SK-N-DZ (cell line): ENCODE measurements at places on chromosomes 6 and 20.

GRCh38 chr6:157089851-157090250, 233.5 kb downstream of the TMEM242 start:
- no peak for DNase-seq

DNA sequence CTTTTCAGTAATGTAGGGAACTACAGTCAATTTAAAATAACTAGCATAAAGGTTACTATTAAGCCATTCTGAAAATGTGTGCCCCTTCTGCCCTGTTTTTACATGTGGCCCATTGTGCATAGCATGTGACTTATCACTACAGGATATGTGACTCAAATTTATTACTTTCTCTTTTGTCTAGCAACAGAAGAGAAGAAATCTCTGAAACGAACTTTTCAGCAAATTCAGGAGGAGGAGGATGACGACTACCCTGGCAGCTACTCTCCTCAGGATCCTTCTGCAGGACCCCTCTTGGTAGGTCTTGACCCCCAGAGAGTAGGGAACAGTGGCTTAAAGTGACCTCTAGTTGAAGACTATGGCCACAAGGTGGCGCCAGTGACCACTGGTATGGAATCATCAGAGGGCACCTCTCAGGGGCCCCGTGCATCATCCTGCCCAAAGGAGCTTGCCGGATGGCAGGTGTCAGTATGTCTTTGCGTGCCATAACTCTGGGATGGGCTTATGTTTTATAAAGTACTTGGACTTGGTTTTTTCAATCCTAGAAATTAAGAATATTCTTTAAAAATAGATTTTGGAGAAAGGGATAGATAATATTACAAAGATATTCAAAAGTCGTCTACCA, 23.9 kb downstream of the RPRD1B start:
- peak; percentile 85 for DNase-seq

DNA sequence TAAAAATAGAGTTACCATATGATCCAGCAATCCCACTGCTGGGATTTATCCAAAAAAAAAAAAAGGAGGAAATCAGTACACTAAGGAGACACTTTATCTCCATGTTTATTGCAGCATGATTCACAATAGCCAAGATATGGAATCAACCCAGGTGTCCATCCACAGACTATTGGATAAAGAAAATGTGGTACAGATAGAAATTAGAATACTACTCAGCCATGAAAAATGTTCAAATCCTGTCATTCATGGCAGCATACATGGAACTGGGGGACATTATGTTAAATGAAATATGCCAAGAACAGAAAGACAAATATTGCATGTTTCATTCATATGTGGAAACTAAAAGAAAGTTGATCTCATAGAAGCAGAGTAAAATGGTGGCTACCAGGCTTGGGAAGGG, 75.3 kb downstream of the ERMARD start:
- no peak for DNase-seq

- no peak for DNase-seq
Observed at GRCh38 chr20:45218124-45218523, 3.0 kb upstream of the SEMG2 start.

DNA sequence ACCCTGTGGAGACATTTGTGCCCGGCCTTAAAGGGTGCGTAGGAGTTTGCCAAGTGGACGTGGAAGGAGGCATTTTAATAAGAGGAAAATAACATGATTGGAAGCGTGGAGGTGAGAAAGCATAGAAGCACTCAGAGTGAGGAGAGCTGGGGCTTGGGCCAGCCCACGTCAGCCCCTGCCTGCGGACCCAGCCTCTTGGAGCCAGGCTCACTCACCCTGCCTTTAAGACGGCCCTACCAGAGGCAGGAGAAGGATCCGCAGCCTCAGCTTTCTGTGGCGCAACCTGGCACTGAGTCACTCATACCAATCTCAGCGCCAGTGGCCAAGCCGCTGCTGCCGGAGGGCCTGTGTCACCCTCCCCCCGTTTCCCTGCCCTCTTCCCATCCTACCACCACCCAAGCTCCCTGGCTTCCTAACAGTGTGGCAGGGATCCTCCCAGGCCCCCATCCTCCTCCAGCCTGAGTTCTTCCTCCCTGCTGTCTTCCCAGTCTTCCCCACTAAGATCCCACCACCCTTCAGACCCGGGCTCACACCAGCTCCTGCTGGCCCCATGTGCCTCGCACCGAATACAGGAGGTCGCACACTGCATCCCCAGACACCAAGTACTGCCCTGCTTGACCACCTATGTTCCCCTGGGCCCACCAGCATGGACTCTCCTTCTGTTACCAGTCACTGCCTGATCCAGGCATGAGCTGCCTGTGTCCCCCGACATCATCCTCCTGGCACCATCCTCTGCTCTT, 285.2 kb downstream of the UST start:
- no peak for DNase-seq

DNA sequence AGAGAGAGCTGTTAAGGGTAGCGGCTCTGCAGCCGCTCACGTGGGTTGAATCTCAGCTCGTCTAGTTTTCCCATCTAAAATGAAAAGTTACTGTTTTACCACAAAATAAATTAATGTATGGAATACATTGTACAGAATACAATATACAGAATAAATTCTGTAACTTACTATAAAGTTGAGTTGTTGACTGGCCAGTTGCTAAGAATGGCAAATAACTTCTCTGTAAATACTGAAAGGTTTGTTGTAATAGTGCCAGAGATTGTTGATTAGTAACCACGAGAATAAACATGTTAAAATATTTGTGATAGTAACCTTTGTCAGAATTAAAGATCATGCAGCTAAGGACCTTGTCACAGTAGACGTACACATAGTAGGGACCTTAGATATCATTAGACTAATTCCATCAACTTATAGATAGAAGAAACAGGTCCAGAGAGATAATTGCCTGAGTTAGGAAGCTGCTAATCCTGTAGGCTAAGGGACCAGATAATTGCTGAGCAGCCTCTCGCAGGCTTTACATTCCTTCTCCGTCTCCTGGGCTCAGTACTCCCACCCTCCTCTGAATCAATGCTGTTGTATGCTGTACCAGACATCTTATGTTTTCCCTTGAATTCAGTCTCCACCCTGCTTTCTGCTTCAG, 544 bp upstream of the NRM start:
- DNase-seq: no peak

DNA sequence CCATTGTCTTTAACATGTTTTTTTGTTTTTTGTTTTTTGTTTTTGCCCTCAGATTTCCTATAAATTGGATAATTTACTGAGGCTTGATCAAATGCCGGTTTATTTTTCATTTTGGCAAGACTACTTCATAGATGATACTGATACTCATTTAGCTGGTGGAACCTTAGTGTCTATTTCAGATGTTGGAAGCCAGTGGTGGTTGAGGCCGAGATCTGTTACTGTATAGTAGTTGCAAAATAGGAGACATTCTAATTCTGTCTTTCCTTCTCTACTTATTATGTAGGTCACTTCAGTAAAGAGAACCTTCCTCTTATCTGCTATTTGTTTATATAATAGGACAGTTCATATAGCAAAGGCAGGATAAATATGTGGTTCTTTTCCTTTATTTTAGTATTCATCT, 63.4 kb downstream of the STXBP5 start:
- DNase-seq: no peak

GRCh38 chr20:29873946-29874345, 1383.5 kb upstream of the DEFB115 start:
- DNase-seq: peak; percentile 81

DNA sequence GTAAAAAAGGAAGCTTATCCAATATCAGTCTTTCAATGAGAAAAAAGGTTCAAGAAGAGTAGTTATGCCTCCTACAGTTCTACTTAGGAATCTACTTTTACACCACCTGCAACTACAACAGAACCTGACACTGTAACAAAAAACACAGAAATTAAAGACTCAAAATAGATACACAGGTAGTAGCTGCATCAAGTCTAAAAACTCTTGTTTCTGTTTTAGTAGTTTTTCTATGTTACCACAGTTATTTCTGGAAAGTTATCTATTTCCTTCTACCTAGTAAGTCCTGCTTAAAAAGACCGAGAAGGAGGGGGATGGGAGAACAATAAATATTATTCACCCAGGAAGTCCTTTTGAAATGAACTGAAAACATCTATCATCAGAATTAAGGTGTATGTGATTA, 52.5 kb downstream of the ATG5 start:
- no peak for DNase-seq

GRCh38 chr6:31585491-31585890, 586 bp upstream of the LST1 start:
- DNase-seq: no peak

DNA sequence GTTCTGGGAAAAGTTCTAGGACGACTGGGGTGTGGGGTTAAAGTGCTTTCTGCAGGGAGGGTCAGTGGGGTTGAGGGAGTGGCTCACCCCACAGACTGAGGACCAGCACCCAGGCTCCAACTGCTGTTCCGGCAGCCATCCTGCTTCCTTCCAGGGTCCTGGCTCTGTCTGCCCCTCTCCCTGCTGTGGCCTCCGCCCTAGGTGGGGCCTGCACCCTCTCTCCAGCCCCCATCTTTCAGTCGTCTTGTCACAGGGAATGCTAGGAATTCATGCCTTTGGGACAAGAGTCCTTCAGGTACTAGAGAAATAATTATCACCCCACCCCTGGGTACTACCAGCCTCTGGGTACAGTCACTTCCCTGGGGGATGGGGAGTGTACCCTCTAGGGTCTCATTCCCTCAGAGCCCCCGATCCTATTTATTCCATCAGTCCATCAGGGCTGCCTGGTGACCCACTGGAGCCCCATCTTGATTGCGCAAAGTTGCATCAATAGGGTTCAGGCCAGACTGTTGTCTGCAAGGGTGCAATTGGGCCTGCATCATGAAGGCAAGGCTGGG, at the start of gene AGER:
Gene AGER, minus strand, starts transcription at position 170 of the 557 bp plus-strand sequence. Its CDS starts 31 bp downstream, at position 139.
- DNase-seq: no peak

- DNase-seq: no peak
Observed at GRCh38 chr20:1983301-1983700, 10.6 kb downstream of the PDYN start.

DNA sequence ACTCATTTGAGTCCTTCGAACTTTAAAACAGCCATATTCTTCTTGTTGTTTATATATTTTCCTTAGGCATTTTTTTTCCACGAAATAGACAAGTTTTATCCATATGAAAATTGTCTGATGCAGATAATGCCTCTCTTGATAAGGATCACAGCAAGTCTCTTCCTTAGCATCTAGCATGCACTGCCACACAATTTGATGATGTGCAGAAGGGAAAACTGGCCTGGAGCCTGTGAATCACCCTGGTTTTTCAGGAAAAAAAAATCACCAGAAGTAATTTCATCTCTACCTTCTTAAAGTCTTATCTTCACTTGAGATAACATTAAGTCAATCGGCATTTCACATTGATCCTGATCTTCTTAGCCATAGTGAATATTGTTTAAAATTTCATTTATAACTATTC, 199.8 kb downstream of the TENT5A start:
- peak; percentile 66 for DNase-seq

GRCh38 chr20:58829531-58829941, 21.2 kb downstream of the GNAS-AS1 start:
- no peak for DNase-seq

GRCh38 chr6:77298283-77298682, 165.0 kb downstream of the HTR1B start:
- DNase-seq: no peak

DNA sequence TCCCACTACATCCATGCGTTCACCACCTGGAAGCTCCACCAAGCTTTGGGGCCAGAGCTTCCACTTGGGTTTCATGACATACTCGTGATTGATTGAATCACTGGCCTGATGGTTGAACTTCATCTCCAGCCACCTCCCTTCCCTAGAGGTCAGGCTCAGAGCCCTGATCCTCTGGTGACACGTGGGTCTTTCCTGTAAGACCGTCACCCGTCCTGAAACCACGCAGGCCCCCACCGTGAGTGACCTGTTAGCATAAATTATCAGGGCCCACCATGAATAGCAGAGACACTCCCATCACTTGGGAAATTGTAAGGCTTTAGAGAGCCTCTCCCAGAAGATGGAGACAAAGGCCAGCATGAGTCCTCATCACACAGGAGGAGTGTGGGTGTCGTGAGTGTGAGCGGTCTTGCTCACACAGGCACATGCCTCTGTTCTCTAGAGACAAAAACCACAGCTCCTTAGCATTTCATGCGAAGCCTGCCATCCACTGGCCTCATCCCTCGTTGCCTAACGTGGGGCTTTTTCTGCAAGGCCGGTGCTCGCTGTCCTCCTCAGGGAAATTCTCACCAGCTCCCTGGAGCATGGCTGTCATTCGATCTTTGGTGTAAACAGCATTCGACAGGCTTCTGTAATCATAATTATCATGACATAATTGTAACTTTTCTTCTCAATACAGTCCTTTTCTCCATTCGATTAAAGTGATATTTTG, 65.1 kb upstream of the DUSP22 start:
- no peak for DNase-seq
